ENCODE measurements at places on chromosomes 3 and 15.

- DNase-seq: no peak
Measured at GRCh38 chr15:25512957-25513356, 74.1 kb upstream of the UBE3A start.

DNA sequence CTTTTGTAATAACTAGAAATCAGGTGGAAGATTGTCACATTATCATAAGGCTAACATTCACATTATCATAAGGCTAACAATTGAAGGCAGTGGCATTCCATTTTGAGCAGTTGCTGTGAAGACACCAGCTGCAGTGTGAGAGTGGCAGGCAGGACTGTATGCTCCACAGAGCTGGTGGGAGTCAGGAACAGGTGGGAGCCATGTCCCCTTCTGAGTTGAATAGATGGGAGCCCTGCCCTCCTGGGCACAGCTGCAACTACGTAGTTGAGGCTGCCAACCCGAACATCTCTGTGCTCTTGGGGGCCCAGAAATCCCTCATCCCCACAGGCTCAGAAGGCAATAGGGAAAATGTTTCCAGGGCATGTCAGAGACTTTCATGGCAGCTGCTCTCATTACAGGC, 1627.6 kb downstream of the SI start:
- no peak for DNase-seq

GRCh38 chr3:172987273-172987672, 153.8 kb downstream of the SPATA16 start:
- no peak for DNase-seq

GRCh38 chr15:60278879-60279278, 118.9 kb downstream of the ANXA2 start:
- DNase-seq: no peak

GRCh38 chr3:149727656-149728055, 24.6 kb downstream of the COMMD2 start:
- no peak for DNase-seq

GRCh38 chr15:22961762-22962161, 18.4 kb downstream of the CYFIP1 start:
- DNase-seq: no peak
